ENCODE measurements at places on chromosomes 2 and 18.

DNA sequence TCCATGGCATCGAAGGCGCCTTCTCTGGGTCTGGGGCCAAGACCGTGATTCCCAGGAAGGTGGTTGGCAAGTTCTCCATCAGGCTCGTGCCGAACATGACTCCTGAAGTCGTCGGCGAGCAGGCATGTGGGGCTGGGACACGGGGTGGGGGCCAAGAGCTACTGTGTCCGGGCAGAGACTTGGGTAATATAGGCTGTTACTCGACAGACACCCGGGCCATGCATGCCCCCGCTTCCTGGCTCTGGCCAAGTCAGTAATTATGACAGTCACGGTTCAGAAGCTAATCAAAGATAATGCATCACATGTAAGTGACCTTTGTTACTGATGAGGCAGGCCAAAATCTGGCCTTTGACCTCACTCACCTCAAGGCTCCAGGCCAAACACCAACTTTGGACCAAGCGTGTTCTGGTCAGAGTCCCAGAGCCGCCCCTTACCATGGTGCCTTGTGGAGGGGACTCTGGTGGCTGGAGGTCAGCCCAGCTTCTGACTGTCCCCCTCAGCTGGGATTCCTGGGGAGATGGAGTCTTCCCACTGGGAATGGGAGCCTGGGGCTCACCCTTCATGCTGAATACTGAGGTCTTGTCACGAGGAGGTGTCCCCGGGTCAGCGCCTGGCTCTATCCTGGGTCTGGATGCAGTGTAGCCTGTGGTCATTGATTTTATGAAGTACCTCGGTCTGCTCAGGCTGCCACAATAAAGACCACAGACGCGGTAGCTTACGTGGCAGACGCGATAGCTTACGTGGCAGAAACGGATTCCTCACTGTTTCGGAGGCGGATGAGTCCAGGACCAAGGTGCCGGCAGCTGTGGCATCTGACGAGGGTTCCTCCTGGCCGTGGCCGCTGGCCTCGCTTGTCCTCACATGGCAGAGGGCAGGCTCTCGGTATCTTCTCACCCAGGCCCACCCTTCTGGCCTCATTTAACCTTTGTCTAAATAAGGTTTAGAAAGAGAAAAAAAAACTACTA, 17.7 kb upstream of the CNDP1 start:
- DNase-seq = no peak

GRCh38 chr2:160989778-160990177, 170.4 kb upstream of the TANK start:
- DNase-seq = no peak

DNA sequence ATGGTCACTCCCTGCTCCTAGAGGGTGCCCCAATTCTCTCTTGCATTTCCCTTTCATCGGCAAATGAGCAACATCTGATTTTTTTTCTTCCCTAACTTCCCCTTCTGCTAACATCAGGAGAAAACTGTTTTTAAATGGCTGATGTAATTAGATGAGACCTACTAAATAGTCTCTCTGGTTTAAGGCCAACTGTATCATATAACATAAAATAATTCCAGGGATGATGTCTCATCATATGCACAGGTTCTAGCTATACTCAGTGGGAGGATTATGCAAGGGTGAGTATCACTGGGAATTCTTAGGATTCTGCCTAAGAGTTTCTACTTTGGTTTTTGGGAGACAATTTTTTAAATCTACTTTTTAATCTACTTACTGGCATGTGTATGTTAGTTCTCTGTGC, 193.4 kb downstream of the PARD3B start:
- DNase-seq = no peak

DNA sequence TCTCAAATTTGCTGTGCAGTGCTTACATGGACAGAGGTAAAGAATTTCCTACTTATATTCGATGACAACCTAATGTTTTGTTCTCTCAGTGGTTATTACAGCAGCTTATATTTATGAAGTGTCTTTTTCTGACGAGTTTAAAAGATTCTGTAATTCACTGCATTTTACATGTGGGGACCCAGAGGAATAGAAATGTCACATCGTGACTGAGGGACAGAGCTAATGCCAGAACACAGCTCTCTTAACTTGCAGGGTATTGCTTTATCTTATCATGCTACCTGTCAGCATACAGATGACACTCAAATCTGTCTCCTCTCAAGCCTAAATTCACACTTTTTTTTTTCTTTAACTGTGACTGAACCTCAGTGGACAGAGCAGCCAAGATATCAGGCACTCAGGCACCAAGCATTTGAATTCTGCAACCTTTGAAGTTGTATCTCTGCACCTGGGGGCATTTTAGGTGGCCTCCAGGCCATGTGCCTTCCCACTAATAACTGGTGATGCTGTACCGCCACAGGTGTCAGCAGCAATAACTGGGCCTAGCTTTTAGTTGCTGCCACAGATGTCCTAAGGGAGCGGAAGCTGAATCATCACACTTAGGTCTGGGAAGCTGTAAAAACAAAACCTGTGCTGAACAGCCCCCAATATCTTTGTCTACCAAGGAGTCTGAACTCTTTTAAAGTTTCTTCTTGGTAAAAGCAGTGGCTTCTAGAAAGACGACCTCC, 315.8 kb upstream of the NRP2 start:
- no peak for DNase-seq

DNA sequence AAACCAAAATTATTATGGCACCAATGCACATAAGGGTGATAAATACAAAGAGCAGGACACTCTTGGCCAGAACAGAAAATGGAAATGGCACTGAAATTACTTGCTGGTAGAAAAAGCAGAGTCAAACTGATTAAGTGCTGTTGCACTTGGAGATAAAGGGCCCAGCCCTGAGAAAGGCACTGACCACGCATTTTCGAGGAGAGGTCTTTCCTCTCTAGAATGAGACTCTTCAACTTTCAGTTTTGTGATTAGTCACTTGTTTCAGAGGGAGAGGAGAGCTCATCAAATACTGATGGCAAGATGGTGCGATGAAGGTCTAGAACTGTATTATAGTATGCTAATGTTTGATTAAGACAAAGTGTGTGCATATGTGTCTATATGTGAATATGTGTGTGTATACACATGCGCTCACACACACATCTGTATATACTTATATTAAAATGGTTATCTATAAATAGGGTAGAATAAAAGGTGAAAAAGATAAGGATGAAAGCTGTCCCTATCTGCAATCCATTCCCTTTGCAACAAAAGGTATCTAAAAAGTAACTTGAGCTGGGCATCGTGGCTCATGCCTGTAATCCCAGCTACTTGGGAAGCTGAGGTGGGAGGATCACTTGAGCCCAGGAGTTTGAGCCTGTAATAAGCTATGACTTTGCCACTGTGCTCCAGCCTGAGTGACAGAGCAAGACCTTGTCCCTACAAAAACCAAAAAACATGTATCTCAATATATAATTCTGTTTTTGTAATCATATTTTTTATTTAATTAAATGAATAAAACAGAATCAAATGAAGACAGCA, 48.8 kb upstream of the ZDBF2 start:
- no peak for DNase-seq

DNA sequence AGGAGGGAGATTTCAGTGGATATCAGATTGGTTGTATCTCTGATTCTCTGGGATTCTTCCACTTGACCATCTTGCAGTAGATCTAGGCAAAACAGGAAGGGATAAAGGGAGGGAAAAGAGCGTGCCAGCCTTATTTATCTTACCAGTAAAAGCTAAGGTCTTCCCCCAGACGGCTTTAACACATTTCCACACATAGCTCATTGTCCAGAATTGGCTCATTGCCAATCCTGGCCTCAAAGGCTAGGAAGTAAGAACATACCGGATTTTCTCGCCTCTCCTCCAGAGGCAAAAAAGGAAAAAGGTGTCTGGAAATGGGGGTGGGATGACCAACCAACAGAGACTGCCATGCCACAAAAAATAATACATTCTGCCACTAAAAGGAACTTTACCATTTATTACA, 411.6 kb upstream of the NRP2 start:
- no peak for DNase-seq

DNA sequence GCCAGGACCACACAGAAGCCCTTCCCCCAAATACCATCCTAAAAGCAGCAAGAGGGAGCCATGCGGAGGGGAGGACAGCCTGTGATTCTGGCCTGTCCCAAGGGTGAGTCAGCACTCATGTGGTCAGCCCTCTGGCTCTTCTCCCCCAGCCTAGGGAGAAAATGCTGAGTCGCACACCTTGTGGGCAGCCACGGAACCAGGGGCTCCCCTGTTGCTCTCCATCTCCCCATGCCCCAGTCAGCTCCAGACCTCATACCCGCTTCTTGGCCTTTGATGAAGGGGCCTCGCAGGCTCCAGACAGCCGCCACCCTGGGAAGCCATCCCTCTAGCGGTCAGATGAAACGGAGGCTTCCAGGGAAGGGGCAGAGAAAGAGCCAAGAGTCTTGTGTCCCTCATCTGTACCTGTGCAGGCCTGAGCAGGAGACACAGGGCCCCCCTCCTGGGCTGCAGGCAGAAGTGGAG, 181.3 kb upstream of the SIX2 start:
- DNase-seq = no peak

DNA sequence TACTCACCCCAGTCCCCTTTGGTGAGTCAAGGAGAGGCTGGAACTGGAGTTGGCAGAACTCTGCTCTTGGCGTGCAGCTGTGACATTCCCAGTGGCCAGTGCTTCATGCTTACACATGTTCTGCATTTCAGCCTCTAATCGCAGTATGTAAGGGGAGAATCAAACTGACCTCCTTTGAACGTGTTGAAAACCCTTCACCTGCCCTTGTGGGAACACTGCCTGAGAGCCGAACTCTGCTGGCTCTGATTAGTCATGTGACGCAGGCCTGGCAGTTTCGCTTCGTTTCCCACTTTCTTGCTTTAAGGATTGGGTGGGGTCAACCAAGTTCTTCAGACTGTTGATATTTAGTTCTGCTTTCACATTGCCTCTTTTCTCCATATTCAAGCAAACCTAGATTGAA, 173.8 kb upstream of the BCL2L11 start:
- no peak for DNase-seq

DNA sequence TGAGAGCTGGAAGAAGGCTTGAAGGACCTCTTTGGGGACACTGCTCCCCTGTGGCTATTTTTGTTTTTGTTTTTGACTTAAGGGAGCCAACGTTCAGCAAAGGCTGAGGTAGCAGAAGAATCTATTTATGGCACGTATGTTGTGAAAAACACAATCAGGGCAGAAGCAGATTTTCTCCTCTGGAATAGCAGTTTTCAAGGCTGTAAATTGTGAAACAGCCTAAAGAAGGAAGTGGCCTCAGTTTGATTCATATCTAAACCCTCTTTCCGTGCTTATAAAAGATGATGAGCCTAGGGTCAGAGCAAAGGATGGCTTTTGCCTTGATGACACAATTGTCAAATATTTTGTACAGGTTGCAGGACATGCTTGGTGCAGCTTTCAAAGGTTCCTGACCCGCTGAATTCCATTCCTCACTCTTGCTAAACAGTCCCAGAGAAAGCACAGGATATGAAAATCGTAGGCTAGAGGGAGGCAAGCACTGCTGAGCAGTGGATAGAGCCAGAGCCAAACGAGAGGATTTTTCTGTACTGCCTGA, 106.2 kb upstream of the DLX2 start:
- no peak for DNase-seq

GRCh38 chr2:48532824-48533223, 2.9 kb downstream of the STON1 start:
- DNase-seq = no peak

DNA sequence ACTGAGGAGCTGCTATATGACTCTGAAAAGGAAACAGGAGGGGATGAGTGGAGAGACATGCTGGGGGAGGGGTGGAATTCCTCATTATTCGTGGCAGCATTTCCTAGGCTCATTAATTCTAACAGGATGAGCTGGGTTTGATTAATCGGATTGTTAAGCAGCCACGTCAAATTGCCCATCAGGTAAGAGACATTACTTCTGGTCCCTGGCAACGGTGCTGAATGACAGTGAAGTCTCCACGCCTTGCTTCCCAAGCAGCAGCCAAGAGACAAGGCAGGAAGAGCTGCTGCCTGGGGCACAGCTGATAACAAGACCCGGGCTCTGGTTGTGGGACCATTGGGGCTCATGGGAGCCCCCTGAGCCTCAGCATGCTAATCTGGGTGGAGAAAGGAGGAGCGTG, 86.6 kb downstream of the MARCHF4 start:
- DNase-seq = no peak

- DNase-seq = no peak
Observed at GRCh38 chr2:237128026-237128703, 42.5 kb downstream of the COPS8 start.

- no peak for DNase-seq
Observed at GRCh38 chr2:85132834-85133637, at the start of gene TCF7L1. TSS of gene TCF7L1 (plus strand) at chr2:85133392. CDS start at chr2:85133685, 293 bp downstream.

GRCh38 chr2:44040365-44040764, 44.6 kb upstream of the LRPPRC start:
- DNase-seq = no peak

GRCh38 chr2:30300456-30301221, 69.3 kb downstream of the LBH start:
- no peak for DNase-seq

- no peak for DNase-seq
Observed at GRCh38 chr2:104878863-104879512, 25.1 kb downstream of the POU3F3 start.

DNA sequence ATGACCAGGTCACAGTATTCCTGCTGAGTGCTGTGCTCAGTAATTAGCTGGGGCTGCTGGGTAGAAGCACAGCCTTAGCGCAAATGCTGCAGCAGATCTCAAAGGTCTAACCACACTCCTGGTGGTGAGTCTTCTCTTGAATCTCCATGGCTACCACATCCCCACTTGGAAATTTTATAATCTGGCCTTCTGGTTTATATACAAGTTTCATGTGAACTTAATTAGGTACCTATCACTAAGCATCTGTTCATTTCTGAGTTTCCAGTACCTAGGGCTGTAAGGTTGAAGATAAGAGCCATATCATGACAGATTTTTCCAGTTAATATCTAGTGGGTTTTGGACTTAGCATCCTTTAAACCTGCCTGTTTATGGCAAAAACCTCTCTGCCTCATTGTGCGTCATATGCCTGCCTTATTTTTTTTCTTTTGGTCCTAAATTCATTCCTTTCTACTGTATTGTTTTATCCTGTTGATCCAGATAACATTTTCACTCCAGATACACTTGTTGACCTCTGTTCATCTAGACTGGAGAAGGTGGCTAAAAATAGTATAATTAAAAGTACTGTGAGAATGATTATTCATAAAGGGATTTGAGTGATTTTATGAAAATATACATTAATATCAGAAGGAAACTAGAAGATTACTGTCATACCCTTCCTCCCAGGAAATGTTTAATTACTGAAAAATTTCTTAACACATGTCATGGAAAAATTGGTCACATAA, 168.4 kb upstream of the THUMPD2 start:
- no peak for DNase-seq

GRCh38 chr2:74228772-74229171, 30.4 kb downstream of the MTHFD2 start:
- no peak for DNase-seq

- DNase-seq = no peak
Observed at GRCh38 chr2:216665242-216665641, 30.1 kb downstream of the IGFBP5 start.

- DNase-seq = no peak
Observed at GRCh38 chr2:72689579-72690195, 136.1 kb downstream of the EXOC6B start.

GRCh38 chr2:105379741-105380186, 19.1 kb downstream of the FHL2 start:
- no peak for DNase-seq
